Endodermal cell (in vitro differentiated cells): ENCODE measurements at places on chromosomes 16 and 17. TPM values are rescaled to one million over a fixed set of nuclear protein-coding genes. Genes with fewer than 3 reads are reported as not detected.

PRAC2 gene
- total RNA-seq = not detected in 3 replicates

CDH16 gene
- total RNA-seq = not detected in 3 replicates

ARL5C gene
- total RNA-seq = not detected in 3 replicates

- DNase-seq = no peak
Observed at GRCh38 chr17:39939106-39939505, 11.6 kb downstream of the LRRC3C start.

DNA sequence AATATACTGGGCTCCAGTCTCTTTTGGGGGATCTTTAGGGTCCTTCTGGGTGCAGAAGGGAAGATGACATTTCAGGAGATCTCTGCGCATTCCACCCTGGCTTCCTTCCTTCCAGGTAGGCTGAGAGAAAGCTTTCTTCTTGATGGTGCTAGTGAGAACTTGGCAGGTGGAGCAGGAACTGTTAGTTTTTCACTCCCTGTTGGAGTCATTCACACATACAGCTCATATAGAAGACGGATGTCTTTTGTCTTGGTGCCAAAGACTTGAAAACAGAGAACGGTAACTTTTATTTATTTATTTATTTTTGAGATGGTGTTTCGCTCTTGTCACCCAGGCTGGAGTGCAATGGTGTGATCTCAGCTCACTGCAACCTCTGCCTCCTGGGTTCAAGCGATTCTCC is 43.9 kb downstream of the PITPNC1 start:
- no peak for DNase-seq

DNA sequence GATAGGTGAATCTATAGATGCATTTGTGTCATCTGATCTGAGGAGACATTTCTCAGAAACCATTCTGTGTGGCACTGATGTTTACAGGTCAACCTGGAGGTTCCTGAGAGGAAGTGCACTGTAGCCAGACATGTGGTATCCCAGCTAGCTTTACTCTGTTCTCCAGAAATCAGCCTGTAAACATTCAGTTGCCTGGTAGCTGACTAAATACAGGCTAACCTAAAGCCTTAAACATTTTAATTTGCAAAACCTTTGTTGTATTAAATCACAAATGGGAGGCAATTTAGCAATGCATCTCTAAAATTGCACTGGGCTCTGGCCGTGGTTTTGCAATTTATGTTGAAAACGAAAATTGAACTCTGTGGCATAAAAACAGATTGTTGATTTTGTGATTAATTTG is 207.6 kb downstream of the FTO start:
- no peak for DNase-seq
